Stimulated activated CD4-positive, alpha-beta T cell treated with anti-CD3 and anti-CD28 coated beads, Interleukin-15, amount 100 ng/mL, for 1 hour (primary cell): ENCODE measurements at places on chromosomes 1 and 21.

- DNase-seq: no peak
These were observed 213.0 kb downstream of the CRB1 start for GRCh38 chr1:197481101-197481500.

GRCh38 chr1:86798608-86799291 is 94.4 kb downstream of the SH3GLB1 start:
- no peak for DNase-seq

- DNase-seq: no peak
These were observed 144.3 kb downstream of the DNM3 start for GRCh38 chr1:171985639-171986038.

DNA sequence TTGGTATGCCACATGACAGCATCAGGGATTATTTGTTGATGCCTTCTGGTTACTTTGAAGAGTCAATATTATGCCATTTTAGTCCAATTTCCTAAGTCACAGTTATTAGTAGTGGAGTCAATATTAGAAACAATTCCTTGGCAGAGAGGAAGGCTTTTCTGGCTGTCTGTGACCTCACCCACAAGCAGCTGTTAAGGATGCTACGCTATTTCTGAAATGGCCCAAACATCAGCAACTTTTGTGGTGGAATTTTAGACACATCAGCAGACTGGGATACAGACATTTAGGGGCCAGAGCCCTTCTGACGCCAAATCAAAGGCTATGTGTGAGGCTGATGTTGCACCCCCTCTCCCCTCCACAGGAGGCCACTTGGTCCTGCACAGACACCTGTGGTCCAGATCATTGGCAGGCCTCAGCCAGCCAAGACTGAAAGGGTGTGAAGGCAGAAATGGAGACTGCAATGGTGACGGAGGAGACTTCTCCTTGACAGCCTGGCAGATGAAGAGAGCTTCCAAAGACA is 9.2 kb upstream of the RXRG start:
- no peak for DNase-seq

GRCh38 chr1:220430586-220430985 is 97.3 kb upstream of the MARK1 start:
- DNase-seq: no peak

DNA sequence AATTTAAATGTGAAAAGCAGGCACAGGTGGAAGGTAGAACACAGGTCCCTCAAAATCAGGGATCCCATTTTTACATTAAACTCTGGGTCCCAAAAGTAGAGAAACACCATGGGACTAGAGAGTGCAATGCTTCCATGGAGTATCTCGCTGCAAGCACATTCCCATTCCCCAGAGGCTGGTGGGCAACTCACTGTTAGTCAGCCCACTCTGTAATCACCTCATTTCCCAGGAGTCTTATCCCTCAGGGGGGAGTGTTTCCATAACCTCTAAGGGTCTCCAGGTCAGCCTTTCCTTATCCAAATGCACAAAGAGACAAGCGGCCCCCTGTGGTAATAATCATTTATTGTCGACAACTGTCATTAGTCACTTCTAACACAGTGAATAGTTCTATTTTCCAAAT is 490.1 kb upstream of the LRRC7 start:
- no peak for DNase-seq

- DNase-seq: no peak
These were observed 4.4 kb downstream of the KRTAP26-1 start for GRCh38 chr21:30315701-30316100.

- no peak for DNase-seq
These were observed at the start of gene BARHL2 for GRCh38 chr1:90716552-90717355. Gene BARHL2, minus strand, starts transcription at chr1:90717302. Its CDS starts 107 bp downstream, at chr1:90717195.

- DNase-seq: no peak
These were observed 649.4 kb upstream of the CXADR start for GRCh38 chr21:16863362-16863905.

DNA sequence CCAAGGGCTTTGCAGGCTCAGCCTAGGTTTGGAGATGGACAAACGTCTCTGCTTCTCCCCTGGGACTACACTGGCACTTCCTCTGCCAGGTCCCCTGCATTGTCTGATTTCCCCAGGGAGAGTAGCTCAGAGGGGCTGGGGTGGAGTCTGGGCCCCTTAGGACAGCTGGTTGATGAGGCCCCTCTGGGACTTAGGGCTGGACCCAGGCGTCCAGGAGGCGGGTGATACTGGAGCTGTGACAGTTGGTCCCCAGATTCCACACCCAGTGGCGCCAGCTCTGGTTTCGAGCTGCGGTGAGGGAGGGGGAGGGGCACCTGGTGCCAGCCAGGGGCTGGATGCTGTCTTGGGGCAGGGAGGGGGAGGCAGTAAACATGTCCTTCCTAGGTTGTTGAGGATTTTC is 7.4 kb upstream of the MEX3A start:
- DNase-seq: no peak

DNA sequence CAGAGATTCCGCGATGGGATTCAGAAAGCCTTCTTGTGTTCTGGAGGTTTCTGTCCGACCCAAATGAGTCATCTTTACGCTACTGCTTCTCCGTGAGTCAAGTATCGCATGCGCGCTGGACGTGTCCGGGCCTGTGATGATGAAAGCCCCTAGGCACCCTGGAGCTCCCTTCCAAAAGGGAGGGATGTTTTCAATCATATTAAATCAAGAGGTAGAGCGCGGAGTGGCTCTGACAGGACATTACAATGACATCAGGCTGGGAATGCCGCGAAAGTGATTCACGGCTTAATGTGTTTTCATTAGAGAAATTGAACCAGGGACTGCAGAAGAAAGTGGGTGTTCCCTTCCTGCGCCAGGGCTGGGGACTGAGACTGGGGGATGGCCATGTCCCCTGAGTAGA is 48.5 kb downstream of the AJAP1 start:
- no peak for DNase-seq

- DNase-seq: no peak
These were observed 10.8 kb upstream of the SMIM12 start for GRCh38 chr1:34870395-34870794.

DNA sequence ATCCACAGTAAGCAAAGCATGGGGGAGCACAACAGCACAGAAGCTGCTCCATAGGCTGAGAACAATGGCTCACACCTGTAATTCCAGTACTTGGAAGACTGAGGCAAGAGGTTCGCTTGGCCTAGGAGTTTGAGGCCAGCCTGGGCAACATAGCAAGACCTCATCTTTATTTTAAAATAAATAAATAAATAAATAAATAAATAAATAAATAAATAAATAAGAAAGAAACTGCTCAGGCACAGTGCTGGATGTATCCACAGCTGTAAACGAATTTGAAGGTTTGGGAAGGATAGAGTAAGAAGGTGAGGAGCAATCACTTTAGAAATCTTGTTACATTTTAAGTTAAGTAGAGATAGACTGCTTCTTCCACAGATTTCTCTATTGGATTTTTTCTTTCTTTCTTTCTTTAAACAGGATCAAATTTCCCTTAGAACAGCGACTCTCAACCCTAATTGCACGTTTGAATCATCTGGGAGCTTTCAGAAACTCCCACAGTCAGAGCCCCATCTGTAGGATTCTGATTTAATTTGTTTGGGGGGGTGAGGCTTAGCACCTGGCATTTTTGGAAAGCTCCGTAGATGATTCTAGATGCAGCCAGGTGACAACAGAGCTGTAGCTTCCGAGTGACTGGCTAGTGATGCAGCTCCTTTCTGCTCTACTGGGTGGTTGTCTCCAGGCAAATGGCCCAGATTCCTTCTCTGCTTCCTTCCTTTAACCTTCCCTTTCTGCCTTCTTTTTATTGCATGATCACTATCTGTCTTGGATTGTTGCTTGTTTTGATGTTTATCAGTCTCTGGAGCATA is 53.5 kb downstream of the S1PR1 start:
- DNase-seq: no peak

DNA sequence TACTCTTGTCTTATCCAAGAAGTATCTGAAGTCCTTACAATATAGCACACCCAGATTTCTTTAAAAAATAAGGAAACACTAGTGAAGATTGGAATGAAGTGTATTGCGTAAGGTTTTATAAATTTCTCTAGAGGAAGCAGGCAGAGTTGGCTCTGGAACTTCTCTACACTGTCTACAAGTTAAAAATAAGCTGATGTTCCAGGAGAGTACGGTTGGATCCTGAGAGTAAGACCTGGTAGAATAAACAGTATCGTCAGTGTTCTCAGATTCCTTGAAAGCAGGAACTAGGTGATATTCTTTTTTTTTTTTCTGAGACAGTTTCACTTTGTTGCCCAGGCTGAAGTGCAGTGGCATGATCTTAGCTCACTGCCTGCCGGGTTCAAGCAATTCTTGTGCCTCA is 107.9 kb downstream of the USP25 start:
- no peak for DNase-seq

DNA sequence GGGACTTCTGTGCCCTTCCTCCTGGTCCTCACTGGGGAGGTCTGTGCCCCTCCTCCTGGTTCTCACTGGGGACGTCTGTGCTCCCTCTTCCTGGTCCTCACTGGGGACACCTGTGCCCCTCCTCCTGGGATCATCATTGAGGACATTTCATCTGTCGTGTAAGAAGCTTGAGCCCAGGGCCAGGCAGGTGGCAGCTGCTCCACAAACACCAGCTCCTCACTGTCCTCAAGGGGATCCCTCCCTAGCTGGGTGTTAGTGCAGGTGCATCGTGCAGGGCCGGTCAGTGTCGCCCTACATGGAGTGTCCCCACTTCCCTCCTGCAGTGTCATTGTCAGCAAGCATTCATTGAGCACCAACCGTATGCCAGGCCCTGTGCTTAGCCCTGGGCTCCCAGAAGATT is 312.7 kb downstream of the PTPRU start:
- DNase-seq: no peak

GRCh38 chr1:39127513-39127912 is 77.0 kb upstream of the MACF1 start:
- no peak for DNase-seq

DNA sequence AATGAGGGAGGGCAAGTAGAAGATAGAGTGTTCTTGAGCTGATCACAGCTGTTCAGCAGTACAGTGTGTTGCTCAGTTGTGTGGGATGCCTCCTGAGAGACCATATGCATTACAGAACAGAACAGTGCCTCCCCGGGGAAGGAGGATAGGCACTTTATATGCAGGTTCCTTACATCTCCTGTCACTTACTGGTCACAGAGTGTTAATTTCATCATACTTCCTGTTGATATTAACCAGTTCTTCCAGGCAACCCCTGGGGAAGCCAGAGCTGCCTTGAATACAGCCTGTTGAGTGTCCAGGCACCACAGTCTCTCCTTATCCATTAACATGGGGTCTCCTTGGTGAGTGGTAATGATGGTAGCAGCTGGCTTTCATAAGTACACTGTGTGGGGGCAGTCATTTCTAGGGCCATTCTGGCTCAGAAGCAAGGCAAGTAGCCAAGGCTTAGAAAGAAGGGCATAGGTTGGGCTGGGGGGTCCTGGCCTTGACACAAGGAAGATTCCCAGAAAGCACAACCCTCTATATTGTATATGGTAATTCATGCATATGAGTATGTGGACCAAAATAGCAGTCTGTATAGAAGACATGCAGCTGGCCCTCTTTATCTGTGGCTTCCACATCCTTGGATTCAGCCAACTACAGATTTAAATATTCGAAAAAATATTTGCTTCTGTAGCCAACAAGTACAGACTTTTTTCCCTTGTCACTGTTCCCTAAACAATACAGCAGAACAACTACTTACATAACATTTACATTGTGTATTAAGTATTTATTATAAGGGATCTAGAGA is 142.4 kb downstream of the ZP4 start:
- no peak for DNase-seq

DNA sequence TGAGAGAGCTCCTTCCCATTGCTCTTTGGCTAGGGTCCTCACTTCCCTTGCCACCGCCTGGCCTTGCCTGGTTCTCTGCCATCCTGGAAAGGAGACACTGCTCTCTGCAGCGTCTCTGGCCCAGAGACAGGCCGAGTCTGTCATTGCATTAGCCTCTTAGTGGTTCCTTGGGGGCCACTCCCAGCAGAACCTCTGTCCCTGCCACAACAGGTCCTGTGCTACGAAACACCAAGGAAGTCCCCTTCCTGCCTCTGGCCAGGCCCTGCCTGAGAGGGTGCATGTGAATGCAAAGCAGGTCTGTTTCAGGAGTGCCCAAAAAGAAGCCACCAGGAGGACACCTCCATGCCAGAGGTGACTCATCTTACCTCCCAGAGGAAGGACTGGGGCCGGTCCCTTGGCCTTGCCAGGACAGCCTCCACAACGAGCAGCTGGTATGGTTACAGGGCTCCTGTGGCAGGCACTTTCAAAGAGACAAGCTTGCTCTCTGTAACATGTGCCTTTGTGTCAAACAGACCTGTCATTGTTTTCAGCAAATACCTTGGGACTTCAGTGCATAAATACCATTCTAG is 59.6 kb downstream of the VPS26C start:
- DNase-seq: no peak

DNA sequence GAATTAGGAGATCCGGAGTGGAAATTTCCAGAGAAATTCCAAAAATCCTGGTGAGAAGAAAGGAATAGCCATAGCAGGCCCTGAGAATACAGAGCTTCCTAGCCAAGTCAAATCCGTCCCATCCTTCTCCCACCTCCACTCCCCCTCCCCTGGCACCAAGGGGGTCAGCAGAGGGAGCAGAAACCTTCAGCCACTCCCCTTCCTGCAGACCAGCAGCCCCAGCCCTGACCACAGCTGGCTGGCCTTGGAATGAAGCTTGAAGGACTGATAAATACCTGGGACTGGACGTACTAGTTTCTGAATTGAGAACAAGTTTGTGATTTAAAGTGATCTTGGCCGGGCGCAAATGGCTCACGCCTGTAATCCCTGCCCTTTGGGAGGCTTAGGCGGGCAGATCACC is 13.8 kb upstream of the RIPPLY3 start:
- no peak for DNase-seq

GRCh38 chr1:25456502-25456901 is 25.8 kb downstream of the MACO1 start:
- DNase-seq: no peak

GRCh38 chr1:114015075-114015474 is 35.8 kb downstream of the OLFML3 start:
- no peak for DNase-seq

DNA sequence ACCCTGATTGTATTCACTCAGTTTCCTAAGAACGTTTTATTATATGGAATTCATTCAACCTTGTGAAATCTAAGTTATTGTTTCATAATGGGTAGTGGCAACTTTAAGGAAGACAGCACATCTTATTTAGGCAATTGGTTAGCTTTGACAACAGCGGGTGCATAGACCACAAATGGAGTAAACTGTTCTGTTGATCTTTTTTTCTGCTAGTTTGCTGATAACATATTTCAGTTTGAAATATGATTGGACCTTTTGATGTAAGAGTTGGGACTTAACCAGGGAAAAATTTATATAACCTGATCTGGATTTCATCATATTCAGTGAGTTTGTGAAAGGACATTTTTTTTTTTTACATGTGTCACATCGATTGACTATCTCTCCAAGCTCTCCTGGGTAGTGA is 151.7 kb downstream of the HLX start:
- DNase-seq: no peak
